ENCODE measurements at places on chromosomes 5 and 9.

GRCh38 chr9:79020276-79020675 lies 551.5 kb upstream of the TLE4 start:
- DNase-seq: no peak

- DNase-seq: no peak
Measured at GRCh38 chr5:79386679-79387078, 127.3 kb downstream of the HOMER1 start.

DNA sequence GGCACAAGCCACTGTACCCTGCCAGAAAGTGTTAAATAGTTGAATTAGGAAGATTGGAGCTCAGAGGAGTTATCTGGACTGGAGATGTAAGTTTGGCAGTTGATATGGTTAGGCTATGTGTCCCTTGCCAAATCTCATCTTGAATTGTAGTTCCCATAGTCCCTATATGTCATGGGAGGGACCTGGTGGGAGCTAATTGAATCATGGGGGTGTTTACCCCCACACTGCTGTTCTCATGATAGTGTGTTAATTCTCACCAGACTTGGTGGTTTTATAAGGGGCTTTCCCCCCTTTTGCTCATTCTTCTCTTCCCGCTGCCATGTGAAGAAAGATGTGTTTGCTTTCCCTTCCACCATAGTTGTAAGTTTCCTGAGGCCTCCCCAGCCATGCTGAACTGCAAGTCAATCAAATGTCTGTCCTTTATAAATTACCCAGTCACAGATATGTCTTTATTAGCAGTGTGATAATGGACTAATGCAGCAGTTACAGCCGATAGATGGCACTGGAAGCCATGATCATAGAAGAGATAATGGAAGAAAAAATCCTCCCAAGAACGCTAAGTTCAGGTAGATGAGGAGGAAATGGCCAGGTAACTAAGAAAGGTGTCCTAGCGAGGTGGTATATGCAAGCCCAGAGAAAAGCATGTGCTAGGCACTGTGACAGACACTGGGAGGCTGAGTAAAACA lies 51.4 kb downstream of the TNFSF8 start:
- DNase-seq: no peak

DNA sequence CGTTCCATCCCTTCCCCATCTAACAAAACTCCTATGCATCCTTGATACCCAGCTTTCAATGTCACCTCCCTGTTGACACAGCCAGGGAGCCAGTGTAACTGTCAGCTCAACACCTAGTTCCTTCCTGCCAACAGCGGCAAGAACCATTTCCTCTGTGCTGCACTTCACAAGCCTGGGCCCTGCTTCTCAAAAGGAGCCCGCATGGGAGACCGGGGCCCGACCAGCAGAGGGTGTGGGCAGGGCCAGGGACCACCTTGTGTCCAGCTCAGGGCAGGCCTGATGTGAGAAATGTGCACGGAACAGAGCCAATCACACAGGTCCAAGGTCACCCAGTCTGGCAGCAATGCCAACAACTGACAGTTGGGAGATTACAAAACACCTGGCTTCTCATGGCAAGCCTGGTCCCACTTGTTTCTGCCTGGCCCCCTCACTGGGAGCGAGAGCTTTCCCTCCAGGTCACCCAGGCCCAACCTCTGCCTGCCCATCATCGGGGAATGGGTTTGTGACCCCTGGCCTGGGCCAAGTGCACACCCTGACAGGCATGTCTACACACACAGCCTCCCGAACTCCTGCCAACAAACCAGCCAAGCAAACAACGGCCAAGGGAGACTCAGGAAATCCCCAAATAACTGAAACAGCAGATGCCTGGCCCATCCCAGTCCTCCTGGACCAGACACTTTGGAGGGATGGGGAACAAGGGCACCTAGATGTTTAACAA lies 3.1 kb downstream of the RNF44 start:
- no peak for DNase-seq

GRCh38 chr5:151892393-151892792 lies 32.3 kb downstream of the GLRA1 start:
- DNase-seq: no peak

DNA sequence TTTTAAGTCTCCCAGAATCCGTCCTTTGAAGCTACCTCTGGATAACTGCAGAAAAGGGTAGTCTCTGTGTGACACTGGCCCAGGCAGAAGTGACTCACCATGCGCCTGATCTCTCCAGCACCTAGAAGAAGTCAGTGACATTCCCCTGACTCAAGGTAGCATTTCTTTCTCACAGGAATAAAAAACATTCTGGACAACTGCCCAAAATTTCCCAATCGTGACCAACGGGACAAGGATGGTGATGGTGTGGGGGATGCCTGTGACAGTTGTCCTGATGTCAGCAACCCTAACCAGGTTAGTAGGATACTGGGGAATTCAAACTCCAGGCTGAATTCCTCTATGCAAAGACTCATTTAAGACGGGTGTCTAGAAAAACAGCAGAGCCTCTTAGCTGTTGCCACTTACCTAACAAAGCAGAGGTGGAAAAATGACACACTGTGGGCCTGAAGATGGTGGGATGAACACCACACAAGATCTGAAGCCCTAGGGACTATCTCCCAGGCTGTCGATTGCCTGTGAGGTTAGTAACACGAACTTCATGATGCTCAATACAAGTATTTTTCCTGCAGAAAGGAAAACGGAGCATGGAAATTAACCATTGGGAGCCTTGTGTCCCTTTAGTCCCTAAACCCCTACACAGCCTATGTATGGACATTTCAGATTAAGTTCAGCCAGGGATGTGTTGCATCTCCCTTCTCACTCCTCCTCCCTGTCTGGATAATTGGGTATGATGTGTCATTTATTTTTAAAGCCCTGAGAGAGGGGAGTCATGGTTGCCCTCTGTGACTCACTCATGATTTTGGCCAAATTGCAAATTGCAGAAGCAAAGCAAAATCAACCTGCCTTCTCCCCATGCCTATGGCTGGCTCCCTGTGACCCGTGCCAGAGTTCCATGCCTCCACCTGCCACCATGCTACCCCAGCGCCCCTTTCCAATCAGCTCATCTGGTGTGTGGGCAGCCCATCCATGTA lies 37.2 kb downstream of the THBS4 start:
- no peak for DNase-seq

DNA sequence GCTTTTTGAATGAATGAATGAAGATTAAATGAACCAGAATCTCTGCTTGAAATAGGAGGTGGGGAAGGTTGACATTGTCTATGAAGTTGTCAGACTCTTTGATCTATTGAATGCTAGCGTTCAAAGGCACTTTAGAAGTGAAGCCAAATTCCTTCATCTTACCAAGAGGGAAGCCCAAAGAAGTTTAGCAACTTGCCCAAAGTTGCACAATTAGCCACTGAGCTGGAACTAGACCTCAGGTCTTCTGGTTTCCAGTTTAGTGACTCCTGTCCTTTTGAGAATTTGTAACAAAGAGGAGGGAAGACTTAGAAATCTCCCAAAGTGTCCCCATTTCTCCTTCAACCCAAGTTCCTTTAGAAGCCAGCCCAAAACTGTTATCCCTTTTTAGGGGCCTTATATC lies 20.7 kb upstream of the SLC1A3 start:
- DNase-seq: no peak

GRCh38 chr9:98071737-98072136 lies 15.2 kb downstream of the NANS start:
- DNase-seq: no peak

- DNase-seq: no peak
Measured at GRCh38 chr5:74266836-74267235, 373.7 kb downstream of the ENC1 start.

DNA sequence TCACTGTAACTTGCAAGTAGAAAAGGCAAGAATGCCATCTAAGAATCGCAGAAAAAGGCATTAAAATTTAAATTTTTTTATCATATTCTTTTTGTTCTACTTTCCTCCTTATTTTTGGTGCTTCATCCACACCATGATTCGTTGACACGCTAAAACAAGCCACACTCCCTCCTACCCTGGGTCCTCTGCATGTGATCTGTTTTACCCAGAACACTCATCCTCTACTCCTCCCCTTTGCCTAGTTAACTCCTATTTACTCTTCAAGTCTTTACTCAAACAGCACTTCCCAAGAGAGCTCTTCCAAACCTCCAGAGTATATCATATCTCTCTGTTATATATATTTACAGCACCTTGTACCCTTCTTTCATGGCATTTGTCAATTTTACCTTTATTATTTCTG lies 61.4 kb upstream of the SRP19 start:
- DNase-seq: no peak
